ENCODE measurements at places on chromosomes 2 and 18. TPM values are rescaled to one million over a fixed set of nuclear protein-coding genes. Genes with fewer than 3 reads are reported as not detected.

- DNase-seq: no peak
Observed at GRCh38 chr2:226429476-226429875, 370.1 kb downstream of the IRS1 start.

DNA sequence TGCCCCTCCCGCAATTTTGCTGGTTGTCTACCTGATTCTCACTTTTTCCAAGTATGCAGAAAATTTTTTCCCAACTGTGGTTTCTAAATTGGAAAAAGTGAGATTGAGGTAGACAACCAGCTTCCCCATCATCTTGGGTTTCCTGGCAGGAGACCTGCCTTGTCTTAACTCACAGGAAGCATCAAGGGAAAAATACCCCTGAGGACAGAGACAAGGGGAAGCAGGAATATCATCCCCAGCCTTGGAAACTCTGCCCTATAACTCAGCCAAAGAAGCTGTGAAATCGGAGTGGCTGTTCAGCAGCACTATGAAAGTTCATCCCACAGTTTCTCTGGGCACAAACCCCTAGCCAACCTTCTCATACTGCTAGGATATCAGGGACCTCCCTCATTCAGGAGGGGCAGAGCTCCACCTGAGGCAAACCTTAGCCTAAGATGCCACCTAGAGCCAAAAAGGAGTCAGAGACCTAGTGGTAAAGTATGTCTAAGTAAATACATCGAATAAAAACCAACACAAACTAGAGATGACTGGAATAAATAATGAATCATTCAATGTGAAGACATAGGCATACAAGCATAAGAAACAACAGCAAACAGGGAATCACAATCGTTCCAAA, 68.2 kb downstream of the ZSWIM2 start:
- peak; percentile 12 for DNase-seq

DNA sequence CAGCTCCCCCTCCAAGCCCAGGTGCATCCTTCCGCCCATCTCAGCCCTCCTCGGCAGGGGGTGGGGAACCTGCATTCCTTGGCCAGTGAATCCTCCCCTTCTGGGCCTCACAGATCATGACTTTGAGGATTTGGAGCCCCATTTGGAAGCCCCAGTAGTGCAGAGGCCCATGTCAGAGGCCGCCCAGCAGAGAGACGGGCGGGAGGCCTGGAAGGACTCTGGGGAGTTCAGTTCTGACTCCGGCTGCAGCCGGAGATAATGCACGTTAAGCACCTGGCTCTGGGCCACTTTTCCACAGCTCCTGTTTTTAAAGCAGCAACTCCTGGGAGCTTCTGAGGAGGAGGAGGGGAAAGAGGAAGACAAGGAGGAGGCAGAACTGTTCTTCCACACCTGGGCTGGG, 14.9 kb downstream of the ATOH8 start:
- no peak for DNase-seq

DNA sequence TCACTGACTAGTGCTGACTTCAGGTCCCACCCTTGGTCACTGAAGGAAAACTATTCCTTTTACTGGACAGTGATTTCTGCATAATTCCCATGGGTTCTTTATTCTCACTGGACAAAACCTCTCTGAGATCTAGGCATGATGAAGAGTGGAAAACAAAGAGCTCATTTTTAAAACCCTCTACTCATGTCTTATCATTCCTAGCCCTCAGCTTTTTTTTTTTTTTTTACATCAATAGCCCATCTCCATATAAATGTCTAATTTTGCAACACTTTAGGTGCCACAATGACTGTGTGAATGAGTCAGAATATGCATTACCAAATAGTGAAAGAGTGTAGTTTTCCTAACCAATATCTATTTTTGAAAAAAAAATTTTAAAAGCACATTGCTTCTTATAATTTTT, 74.8 kb downstream of the TCF4 start:
- no peak for DNase-seq

- no peak for DNase-seq
Observed at GRCh38 chr2:18924386-18924785, 335.0 kb upstream of the NT5C1B start.

DNA sequence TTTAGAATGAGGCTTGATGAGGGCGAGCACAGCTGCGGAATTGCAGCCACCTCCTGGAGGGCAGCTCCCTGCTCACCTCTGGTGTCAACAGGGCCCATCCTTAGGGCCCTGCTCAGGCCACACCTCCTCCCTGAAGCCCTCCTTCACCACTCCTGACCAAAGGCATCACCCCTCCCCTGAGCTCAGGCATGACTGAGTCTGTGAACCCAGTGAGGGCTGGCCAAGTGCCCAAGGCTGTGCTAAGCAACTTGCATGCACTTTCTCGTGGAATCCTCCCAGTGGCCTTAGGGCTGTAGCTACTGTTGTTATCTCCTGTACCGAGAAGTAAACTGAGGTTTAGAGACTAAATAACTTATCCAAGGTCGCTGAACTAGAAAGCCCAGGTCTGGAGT, 101.7 kb downstream of the KLHL29 start:
- peak; percentile 26 for DNase-seq

DNA sequence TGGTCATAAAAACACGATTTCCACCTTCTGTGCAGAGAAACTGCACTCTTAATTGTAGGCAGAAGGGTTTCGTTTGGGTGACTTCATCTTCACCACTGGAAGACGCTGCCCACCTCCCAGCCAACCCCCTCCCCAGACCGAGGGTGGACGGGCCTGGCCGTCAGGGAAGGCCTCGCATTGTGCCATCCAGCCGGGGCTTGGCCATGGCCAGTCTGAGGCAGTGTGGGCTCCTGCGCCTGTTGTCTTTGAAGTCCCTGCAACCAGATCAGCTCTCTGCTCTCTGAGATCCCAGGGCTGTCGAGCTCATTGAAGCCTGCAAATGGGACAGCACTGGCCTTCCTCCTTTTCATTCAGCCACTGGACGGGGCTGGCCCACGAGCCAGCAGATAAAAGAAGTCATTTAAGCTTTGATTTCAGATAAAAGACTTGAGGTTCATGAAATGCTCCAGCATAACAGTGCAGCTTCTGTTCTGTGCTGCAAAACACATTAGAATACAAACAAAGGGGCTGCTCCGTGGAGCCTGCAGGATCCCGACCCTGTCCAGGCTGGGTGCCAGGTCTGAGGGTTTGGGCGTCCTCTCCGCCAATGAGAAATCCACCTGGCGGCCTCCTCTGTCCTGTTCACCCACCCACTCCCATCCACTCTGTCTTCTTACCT, 253.5 kb downstream of the LDLRAD4 start:
- DNase-seq: no peak

DNA sequence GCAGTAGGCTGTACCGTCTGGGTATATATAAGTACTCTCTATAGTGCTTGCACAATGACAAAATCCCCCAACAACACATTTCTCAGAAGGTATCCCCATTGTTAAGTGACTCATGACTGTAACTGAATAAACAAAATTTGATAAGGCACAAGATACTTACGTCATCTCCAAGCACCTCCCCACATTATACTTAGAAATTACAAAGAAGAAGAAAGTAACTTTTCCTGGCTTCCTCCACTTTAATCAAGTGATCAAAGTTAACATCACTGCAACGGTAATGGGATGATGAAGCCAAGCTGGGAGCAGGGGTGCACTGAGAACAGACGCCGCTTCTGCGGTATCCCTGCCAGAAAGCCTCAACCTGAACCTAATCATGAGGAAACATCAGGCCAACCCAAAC, 9.7 kb downstream of the TNS1 start:
- peak; percentile 20 for DNase-seq

DNA sequence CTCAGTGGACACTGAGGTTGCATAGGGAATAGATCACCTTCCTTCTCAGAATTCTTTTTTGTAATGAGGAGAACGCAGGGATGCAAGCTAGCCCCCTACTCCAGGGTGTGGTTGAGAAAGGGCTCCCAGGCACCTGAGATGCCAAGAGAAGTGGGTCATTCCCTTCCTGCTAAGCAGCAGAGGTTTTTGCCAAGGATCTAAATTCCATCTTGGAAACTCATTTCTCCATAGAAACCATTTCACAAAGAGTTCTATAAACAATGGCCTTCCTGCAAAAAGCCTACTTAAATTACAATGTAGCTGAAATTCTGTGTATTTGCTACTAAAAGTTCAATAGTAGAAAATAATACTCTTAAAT, 3.7 kb upstream of the PPP3R1 start:
- DNase-seq: no peak

- no peak for DNase-seq
Observed at GRCh38 chr18:29383311-29384273, 1206.7 kb upstream of the CDH2 start.

DNA sequence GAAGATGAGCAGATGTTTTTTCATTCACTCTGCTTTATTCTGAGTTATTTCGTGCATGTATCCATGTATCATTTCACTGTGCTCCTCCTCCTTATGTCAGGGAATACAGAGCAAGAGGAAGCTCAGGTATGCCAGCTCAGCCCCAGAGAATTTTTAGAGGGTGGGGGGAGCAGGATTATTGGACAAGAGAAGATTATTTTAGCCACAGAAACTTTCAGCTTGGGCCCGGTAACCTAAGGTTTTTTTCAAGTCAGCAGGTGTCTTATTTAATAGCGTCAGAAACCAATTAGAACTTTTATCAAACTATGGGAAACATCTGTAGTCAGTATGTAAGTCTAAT, 232.9 kb upstream of the SIX3 start:
- no peak for DNase-seq

GRCh38 chr2:23376972-23377371, 8.0 kb upstream of the KLHL29 start:
- no peak for DNase-seq

The ADRA2B gene
- 0.32 TPM for total RNA-seq

The FSHR gene
- total RNA-seq: not detected

The PROKR1 gene
- total RNA-seq: not detected

The CSRNP3 gene
- total RNA-seq: 0.75 TPM

The MAP3K19 gene
- not detected for total RNA-seq

The PTH2R gene
- total RNA-seq: 36.9 TPM

The CD8A gene
- total RNA-seq: not detected

Measured in Caki2 (cell line).